Stimulated activated CD8-positive, alpha-beta memory T cell treated with anti-CD3 and anti-CD28 coated beads, Interleukin-4, amount 100 ng/mL, for 1 hour (primary cell): ENCODE measurements at places on chromosomes 2 and 18.

GRCh38 chr18:54392543-54393023 lies 34.9 kb downstream of the C18orf54 start:
- no peak for DNase-seq

DNA sequence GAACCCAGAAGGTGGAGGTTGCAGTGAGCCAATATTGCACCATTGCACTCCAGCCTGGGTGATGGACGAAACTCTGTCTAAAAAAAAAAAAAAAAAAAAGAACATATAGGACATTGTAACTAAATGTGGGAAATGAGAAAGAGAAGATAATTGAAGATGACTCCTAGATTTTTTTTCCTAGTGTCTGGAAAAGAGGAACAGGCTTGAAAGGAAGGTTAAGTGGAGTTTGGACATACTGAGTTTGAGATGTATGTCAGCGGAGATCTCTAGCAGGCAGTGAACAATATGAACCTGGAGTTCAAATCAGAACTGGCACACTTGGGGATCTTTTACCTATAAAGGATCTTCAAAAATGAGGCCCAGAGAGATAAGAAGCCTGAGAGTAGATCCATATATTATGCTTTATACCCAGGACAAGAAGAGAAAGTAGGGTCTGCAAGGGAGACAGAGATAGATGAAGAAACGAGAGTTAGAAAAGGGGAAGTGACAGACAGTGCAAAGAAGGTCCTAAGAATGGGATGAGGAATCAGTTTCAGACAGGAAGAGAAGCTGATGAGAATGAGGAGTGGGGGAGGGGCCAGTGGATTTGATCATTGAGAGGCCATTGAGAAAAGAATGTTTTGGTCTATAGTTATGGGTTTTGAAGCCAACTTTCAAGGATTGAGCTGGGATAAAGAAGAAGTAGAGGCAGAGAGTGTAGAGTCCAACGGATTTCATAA lies 46.9 kb upstream of the CD28 start:
- no peak for DNase-seq

DNA sequence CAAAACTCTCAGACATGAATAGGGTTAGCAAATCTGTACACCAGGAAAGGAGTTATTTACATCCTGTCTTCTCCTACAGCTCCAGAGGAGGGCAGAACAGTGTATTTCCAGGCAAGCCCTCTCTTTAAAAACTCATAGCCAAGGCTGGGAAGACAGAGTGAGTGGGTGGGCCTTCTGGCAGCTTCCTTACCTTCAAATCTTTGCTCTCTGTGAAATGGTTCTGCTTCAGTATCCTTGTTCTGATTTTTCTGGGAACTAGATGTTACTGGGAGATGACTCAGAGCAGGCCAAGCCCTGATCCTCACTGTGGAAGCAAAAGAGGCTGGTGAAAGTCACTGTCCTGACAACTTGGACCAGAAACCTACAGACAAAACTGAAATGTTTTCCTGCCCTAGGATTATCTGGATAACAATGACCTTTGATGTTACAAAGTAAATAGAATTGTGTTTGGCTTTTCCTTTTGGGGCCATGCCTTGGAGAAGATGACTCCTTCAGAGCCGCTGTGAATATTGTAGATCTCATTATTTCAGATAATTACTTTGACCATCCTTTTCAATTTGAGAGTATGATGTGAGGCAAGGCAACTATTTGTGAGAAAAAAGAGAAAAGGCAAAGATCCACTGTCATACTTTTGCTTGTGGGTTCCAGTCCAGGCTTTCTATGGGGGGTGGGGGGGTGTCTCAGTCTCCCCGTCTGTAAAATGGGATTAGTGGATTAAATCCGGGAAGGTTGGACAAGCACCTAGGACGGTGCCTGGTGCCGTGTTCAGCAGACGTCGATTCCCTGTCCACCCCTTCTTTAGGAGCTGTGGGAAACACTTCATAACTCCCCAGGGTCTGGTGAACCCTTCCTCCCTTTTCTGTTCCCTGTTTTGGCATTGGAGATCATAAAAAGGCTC lies 644 bp upstream of the QPCT start:
- no peak for DNase-seq

DNA sequence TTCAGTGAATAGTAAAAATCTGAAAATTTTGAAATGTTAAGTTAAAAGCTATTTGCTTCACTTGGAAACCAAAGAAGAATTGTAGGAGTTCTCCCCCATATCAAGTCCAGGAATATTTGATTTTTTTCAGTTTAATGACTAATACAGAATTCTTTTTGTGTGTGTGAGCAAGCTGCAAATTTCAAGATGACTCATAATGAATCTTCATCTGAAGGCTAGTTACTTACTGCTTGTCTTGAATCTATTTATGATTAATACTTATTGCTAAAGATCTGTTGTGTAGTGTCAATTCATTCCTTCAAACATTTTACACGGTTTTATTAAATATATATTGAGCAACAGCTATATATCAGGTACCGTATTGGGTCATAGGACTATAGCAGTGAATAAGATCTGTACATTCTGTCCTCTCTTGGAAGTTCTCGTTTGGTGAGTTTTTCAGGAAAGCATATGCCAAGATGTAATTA lies 47.8 kb upstream of the CAVIN2 start:
- DNase-seq = no peak

DNA sequence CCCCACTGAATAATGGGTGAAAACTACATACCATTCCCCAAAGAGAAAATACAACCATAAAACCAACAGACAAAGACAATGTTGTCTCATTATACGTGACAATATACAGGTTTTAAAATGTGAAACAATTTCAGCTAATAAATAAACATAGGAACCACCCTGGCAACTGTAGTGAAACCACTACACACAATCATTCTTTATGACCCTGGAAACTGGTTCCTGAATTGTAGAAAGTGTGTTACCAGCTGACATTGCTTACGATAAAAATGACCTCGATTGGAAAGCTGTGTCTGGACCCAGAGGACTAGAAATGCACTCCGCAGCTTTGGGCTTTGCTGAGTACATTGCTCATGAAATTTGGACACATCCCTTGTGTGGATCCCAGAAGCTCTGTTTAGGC lies 73.9 kb upstream of the LPIN2 start:
- DNase-seq = no peak

GRCh38 chr2:63046552-63046951 lies 4.1 kb upstream of the OTX1 start:
- DNase-seq = no peak

DNA sequence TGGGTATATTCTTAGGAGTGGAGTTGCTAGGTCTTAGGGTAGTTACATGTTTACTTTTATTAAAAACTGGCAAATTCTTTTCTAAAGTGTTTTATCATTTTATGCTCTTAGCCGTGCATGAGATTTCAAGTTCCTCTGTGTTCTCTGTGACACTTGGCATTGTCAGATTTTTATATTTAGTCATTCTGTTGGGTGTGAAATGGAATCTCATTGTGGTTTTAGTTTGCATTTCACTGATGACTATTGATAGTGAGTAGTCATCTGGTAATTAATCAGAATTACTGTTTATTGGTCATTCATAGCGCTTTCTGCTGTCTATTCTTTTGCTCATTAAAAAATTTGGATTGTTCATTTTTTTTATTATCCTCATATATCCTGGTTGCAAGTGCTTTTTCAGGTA lies 34.1 kb downstream of the RAB3GAP1 start:
- no peak for DNase-seq

GRCh38 chr2:234422273-234422732 lies 74.6 kb downstream of the ARL4C start:
- no peak for DNase-seq

DNA sequence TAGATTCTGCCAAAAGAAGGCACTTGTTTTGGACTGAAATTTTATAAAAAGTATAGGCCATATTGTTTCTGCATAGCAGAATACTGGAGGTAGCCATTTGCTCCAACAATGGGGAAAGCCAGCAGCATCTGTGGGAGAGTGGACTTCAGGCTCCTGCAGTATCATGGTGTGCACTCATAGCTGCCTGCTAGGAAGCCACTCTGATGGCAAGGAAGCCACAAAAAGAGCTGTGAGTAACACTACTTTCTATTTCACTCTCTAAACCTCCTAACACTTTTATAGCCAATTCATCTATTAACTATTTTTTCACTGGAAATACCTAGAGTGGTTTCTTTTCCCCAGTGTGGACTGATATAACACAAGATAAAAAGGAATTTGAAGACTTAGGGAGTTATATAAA lies 144.4 kb upstream of the KCNJ3 start:
- DNase-seq = no peak

DNA sequence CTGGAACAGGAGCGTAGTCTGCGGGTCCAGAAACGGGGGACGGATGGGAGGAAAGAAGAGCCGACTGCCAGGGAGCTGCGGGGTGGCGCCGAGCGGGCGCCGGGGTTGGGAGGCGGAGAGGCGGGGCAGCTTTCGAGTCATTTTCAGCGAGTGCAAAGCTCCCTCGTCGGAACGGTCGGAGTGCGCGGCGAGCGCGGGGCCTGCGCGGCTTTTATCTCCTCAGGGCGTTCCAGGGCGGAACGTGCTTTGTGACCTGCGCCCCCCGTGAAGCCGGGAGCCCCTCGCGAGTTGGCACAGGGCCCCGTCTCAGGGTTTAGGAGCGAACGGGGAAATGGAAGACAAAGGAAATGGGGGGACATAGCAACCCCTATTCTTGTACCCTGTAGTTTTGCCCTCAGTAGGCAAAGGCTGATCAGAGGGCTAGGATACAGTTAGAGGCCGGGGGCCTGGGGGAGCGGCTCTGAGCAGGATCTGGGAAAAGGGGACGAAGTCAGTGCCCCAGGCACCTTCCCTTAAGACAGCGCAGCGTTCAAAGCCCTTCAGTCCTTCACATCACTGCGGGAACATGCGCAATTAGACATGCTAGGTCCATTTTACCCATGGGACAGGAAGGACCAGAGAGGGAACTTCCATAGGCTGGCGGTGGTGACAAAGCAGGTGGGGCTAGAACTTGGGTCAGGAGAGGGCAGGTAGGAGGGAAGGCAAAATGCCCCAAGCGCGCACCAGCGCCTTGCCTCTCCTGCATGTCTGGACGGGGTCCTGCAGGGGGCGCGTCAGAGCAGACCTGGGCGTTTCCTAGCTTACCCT lies 60.1 kb upstream of the IL1RL1 start:
- DNase-seq = no peak

DNA sequence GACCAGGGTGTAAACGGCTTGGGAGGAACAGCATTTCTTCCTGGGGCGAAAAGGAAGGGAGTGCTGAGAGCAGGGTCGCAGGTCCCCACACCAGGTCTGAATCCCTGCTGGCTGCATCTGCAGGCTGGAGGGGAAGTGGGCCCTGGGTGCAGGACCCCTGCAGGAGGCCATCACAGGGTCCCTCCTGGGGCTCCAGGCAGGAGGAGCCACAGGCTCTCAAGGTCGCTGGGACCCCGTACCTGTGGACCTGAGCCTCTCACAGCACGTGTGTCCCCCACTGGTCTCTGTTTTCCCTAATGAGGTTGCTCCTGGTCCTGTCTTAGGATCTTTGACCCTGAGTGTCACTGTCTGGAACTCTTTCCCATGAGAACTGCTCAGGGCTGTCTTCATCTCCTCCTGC lies 147.8 kb upstream of the ZNF236 start:
- DNase-seq = no peak

DNA sequence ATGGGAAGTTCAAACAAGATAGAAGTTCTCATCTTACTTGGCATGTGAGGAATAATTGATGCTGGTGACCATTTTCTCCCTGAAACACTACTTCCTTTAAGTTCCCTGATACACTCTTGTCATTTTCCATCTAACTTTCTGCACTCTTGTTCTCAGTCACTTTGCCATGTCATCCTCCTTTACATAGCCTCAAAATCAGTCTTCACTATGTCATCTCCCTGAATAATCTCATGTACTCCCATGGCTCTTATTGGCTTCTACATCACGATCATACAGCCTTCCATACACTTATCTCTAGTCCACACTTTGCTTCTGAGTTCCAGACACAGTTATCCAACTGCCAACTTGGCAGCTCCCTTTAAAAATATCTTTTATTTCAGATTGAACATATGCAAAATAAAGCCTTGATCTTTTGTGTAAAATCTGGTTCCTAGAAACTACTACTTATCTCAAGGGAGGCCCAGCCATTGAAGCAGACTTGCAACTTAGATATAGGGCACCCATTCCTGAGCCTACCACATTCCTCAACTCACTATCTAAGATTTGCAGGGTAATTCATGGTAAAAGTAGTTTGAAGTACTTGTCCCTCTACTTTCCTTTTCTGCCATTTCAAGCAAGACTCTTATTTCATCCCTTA lies 1070.2 kb upstream of the NXPH2 start:
- DNase-seq = no peak

DNA sequence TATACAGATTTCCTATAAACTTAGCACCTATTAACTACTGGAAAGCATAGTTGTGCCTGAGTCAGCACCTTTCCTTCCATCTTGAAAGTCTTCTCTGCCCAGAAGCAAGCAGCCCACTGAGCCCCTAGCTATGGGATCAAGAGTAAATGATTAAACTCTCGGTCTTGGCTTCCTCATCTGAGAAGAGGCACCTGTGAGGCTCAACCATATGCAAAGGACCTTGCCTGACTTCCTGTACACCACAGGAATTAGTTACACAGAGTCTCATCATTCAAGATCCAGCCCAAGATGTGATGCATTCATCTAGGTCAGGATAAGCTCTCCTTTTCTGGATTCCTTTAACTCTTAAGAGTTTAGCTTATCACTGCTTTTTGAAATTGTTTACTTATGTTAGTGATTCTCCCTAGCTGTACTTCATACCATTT lies 96.0 kb downstream of the CDH2 start:
- no peak for DNase-seq

DNA sequence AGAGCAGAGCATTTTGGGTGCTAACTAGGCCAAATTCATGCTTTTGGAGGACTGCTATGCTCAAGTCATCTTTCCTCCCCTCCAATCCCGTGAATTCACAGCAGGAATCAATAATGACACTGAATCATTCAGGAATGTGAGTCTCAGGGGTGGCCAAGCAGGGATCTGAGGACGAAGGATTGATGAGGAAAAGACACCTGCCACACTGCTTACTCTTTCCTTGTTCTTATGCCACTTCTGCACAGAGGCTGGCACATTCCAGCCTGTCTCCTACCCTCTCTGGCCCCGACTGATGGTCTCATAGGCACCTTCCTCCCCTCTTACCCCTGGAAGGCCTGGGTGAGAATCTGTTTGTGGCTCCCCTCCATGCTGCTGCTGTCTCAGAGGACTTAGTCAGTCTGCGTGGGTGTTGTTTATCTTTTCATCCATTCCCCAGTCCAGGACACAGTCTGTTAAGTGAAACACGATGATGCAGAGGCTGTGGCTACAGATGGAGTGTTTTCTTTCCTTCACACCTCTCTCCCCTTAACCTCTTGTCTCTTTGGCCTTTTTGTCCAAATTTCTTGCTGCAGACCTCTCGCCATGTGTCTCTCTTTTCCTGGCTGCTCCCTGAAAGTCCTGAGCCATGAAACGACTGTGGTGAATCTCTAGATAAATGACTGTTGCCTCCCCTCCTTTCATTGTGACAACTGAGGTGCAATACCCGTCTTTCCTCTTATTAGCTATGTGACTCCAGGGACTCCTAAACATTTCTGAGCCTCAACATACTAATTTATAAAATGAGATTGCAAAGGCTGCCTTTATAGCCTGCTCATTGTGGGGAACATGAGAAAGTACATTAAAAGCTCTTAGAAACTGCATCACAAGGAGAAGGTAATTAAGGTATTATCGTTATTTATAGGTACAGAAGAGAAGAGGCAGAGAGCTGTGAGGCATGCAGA lies 86.9 kb downstream of the RDH14 start:
- DNase-seq = no peak
